ENCODE measurements at places on chromosomes 3 and 15.

- DNase-seq, result no peak
Measured at GRCh38 chr15:85616549-85617110, 178.1 kb downstream of the KLHL25 start.

DNA sequence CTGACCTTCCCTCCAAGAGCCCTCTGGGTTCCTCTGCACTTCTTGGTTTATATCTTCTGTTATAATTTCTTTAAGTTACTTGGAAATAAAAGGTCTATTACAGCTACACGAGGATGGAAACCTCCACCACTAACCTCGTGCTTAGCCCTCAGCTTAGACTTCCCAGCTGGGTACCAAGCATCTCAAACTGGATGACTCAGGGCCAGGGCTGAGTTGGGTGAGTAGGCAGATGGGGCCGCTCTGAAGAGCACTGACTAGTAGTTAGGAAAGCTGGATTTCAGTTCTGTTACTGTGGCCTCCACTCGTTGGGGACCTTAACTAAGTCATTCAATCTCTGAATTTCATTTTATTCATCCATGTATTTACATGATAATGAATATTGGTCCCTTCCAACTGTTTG lies 1036.6 kb downstream of the IGSF11 start:
- peak; percentile 24 for DNase-seq

- no peak for DNase-seq
Measured at GRCh38 chr15:57496946-57497869, 94.5 kb upstream of the MYZAP start.

GRCh38 chr15:92706201-92706600 lies 50.6 kb upstream of the FAM174B start:
- DNase-seq, result no peak

DNA sequence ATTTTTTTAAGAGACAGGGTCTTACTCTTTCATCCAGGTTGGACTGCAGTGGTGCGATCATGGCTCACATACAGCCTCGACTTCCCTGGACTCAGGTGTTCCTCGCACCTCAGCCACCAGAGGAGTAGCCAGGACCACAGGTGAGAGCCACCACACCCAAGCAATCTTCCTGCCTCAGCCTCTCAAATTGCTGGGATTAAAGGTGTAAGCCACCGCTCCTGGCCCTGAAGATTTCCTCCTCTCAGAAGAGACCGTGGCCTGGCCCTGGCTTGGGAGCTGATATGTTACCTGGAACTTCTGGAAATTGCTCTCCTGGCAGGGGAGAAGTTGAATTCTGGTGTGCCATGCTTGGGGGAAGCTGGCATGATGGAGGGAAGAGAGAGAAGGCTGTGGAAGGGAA lies 36.2 kb downstream of the PPCDC start:
- no peak for DNase-seq

DNA sequence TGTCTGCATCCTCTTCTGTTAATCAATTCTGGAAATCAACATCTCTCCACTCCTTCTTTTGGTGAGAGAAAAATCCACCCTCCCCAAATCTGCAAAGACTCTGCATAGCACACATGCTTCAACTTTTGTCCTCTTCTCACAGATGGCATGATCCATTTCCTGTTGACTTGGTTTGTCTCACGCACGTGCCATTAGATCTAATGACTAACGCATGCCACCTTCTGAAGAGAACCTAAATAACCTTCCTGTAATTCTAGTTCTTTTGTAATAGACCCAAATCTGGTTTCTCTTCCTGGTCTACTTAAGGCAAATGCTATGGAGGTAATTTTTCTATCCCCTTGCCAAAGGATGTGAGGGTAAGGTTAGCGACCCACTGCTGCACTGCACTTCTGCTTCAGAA lies 51.0 kb upstream of the ATOSA start:
- no peak for DNase-seq

DNA sequence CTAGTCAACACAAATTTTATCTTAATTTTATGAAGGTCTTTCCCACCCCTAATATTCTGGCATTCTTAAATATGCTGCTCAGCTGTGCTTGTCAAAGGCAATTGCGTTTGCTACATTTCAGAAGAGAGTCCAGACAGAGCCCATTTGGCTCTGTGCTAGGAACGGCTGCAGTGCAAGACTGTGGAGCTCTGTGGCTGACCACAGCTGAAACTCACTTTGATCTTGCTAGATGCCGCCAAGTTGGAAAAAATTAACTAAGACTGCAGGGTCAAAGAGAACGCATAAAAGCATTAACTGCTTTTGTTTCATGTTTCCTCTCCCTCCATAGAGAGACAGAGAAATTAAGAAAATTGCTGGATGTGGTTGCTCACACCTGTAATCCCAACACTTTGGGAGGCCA lies 7.6 kb upstream of the PPP1R2 start:
- DNase-seq, result peak; percentile 37

- DNase-seq, result no peak
Measured at GRCh38 chr15:53274630-53275029, 484.5 kb upstream of the ONECUT1 start.

DNA sequence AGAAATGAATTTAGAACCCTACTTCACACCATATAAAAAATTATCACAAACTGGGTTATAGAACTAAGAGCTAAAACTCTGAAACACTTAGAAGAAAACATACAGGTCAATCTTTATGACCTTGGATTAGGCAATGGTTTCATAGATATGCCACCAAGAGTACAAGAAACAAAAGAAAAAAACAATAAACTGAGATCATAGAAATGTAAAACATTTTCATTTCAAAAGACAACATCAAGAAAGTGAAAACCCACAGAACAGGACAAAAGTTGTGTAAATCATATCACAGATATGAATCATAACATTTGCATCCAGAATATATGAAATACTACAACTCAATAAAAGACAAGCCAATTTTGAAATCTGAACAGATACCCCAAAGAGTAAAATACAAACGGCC lies 72.4 kb downstream of the TBL1XR1 start:
- no peak for DNase-seq

GRCh38 chr15:63156755-63157117 lies 541 bp downstream of the RPS27L start:
- peak; percentile 48 for DNase-seq

DNA sequence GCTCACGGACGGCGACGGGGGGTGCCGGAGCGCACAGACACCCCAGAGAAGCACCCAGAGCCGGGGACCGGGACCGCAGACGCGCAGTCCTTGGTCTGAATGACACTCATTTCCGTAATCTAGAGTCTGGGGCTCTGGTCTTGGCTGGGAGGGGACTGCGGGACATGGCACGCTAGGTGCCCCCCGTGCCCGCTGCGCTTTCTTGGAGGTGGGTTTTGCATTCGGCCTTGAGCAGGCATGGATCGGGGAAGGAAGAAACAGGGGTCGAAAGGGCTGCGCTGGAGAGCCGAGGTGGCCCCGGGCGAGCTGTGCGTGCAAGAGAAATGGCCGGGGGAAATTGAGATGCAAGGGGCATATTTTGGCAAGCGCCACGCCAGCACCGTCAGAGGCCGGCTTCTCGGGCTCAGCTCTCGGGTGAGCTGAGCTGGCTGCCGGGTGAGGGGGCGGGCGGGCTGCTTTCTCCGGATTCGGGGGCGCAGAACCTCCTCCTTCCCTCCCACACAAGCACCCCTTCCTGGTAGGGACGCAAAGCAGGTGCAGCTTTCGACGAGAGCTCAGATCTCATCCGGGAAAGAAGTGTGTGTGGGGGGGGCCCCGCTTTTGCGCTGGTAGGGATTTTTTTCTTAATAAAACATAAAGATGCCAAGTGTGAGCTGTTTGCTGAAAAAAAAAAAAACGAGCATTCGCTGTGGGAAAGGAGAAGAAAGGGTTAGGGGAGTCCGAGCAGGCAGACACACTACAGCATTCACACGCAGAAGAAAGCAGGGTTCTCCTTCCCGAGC lies 963 bp upstream of the NTRK3 start:
- no peak for DNase-seq

- peak; percentile 30 for DNase-seq
Measured at GRCh38 chr3:43372809-43373559, 86.6 kb downstream of the SNRK start.

DNA sequence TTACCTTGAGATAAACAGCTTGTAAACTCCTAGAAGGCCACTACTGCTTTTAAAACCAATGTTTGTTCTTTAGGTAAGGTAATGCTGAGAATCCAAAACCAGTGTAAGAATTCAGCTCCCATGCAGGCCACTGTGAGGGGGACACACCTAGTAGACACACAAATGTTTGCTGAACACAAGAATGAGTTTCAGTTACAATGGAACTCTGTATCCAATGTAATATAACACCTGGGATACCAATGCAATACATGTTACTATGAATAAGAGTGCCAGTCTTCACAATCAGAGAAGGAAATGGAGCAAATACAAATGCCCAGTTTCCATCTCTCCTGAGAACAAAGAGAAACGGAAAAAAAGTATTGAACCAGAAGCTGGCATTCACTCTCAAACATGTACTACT lies 65.9 kb downstream of the IGF2BP2 start:
- no peak for DNase-seq

GRCh38 chr3:30752970-30753369 lies 141.5 kb downstream of the GADL1 start:
- DNase-seq, result peak; percentile 54

DNA sequence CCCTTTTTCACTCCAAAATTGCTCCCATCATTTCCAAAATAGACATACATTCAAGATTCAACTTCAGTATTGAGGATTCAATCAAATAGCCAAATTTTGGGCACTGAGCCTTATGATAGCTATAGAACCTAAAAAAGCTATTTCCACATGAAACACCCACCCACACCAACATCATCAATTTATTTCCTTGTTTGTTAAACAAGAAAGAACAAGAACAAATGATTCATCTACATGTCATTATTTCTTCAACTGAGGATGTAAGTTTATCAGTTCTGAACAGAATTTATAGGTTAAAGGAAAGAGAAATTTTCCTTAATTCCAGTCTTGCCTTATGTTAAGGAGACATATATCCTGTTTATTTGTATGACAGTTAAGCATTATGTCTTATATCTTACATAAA lies 32.2 kb downstream of the DPPA2 start:
- no peak for DNase-seq

DNA sequence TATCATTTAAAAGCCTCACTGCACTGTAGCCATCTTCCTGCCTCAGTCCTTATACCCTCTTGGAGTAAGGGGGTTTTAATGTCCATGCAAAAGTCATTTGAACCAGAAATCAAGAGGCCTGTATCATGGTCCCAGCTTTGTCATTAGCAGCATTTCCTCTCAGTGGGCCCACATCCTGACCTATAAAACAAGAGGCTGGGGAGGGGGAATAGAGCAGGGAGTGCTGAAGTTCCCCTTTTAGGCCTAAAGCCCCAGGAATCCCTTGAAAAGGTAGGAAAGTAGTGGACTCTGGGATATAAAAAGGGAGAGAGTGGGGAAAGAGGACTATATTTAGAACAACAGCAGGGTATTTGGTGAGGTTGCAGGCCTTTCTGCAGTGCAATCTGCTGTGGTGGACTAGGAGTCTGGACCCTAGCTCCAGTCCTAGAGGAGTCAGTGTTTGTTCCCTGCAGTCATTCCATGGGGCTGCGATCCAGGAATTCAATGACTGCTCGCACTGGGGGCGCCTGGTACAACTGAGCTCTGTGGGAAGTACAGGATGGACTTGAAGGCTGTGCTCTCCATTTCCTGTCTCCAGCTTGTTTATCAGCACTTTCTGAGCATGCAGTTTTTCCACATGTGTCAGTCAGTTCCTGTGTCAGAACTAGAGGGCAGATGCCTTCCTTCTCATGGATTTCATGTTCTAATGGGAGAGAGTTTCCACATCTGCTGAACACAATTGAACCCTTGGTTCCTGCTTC lies 46.8 kb downstream of the PDHB start:
- DNase-seq, result peak; percentile 79

Measured in astrocyte of the spinal cord (primary cell).